Activated CD4-positive, alpha-beta T cell treated with anti-CD3 and anti-CD28 coated beads, Interleukin-2, amount 10 ng/mL, durations not matched to agents 24 days and 14 days (primary cell): ENCODE measurements at places on chromosomes 1 and 21.

- DNase-seq, result no peak
- no peak overlapping the region for H3K27ac ChIP-seq
- H3K36me3 ChIP-seq, result no peaks in the 10 kb centered on the region
- H3K4me1 ChIP-seq, result no peaks in the 10 kb centered on the region
These were observed 25.7 kb upstream of the SPAG17 start for GRCh38 chr1:118210723-118211110.

- no peak within 1 kb of the TSS for H3K4me3 ChIP-seq
- H3K27me3 ChIP-seq, result no peaks in the 10 kb centered on the region
- no peak within 1 kb of the TSS for H3K27ac ChIP-seq
- H3K36me3 ChIP-seq, result no peaks in the 10 kb centered on the region
- DNase-seq, result no peak
- peaks cover 5% of the 10 kb centered on the region for H3K4me1 ChIP-seq
These were observed at the start of gene KLHDC7A for GRCh38 chr1:18480315-18481189. Gene KLHDC7A (plus strand): TSS chr1:18480930. CDS start chr1:18480982, 52 bp downstream.

GRCh38 chr1:119090250-119090649, 50.2 kb downstream of the WARS2 start:
- no peaks in the 10 kb centered on the region for H3K36me3 ChIP-seq
- no peak overlapping the region for H3K4me3 ChIP-seq
- H3K4me1 ChIP-seq, result no peaks in the 10 kb centered on the region
- no peak for DNase-seq

- H3K4me1 ChIP-seq, result peaks cover 2% of the 10 kb centered on the region
- DNase-seq, result no peak
- H3K27me3 ChIP-seq, result no peaks in the 10 kb centered on the region
- H3K27ac ChIP-seq, result no peak overlapping the region
- peaks cover 10% of the 10 kb centered on the region for H3K36me3 ChIP-seq
These were observed 42.5 kb upstream of the NEXN start for GRCh38 chr1:77845951-77846350.

- no peak overlapping the region for H3K4me3 ChIP-seq
- no peak overlapping the region for H3K27ac ChIP-seq
- DNase-seq, result no peak
- no peaks in the 10 kb centered on the region for H3K4me1 ChIP-seq
- H3K27me3 ChIP-seq, result no peaks in the 10 kb centered on the region
- H3K36me3 ChIP-seq, result no peaks in the 10 kb centered on the region
These were observed 26.4 kb upstream of the SYCP1 start for GRCh38 chr1:114828251-114828650.

- no peak overlapping the region for H3K4me3 ChIP-seq
- no peaks in the 10 kb centered on the region for H3K36me3 ChIP-seq
- no peaks in the 10 kb centered on the region for H3K27me3 ChIP-seq
- no peak for DNase-seq
- H3K4me1 ChIP-seq, result no peaks in the 10 kb centered on the region
These were observed 1388.1 kb downstream of the AMY1C start for GRCh38 chr1:105137543-105138457.

GRCh38 chr1:203153051-203153988, 22.3 kb downstream of the MYBPH start:
- no peak overlapping the region for H3K27ac ChIP-seq
- H3K4me1 ChIP-seq, result no peaks in the 10 kb centered on the region
- H3K4me3 ChIP-seq, result no peak overlapping the region
- no peaks in the 10 kb centered on the region for H3K36me3 ChIP-seq
- peaks cover 7% of the 10 kb centered on the region for H3K27me3 ChIP-seq

DNA sequence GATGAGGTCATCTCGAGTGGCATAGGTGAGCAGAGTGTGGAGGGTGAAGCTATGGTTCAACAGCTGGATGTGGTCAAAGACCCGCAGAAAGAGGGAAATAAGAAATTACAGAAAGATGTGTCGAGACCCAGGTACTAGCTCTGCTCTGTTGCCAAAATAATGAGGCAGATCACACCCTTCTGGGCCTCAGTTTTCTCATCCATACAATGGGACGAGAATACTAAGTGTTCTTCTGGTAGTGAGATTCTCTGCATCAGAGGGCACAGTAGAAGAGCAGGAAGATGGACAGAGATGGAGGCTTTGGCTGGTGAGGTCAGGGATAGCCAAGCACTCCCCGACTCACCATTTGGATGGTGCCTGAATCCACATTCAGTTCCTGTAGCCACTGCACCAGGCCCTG, 11.1 kb downstream of the MAP3K6 start:
- H3K4me1 ChIP-seq, result peaks cover 28% of the 10 kb centered on the region
- H3K27me3 ChIP-seq, result no peaks in the 10 kb centered on the region
- no peak overlapping the region for H3K27ac ChIP-seq
- H3K4me3 ChIP-seq, result no peak overlapping the region
- H3K36me3 ChIP-seq, result peaks cover 9% of the 10 kb centered on the region

DNA sequence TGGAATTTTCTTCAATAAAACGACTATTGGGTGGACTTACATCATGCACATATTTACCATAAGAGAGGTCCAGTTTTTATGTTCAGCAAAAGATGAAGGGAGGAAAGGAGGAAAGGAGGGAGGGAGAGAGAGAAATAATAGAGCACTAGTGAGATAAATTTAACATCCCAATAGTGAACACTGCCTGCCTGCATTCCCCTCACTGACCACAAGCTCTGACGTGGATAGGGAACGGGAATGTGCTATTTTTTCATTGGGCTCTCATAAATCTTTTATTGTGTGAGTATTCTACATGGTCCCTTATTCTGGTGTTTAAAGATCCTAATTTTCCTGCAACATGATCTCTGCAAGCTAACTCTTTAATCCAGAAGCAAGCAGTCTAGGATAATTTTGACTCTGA, 82.1 kb downstream of the TTC3 start:
- no peaks in the 10 kb centered on the region for H3K27me3 ChIP-seq
- H3K4me3 ChIP-seq, result no peak overlapping the region
- peaks cover 8% of the 10 kb centered on the region for H3K4me1 ChIP-seq
- H3K27ac ChIP-seq, result no peak overlapping the region

GRCh38 chr1:59543211-59543668, 246.3 kb downstream of the FGGY start:
- H3K27ac ChIP-seq, result no peak overlapping the region
- no peaks in the 10 kb centered on the region for H3K27me3 ChIP-seq
- H3K4me3 ChIP-seq, result no peak overlapping the region
- peaks cover 3% of the 10 kb centered on the region for H3K4me1 ChIP-seq

GRCh38 chr1:211329764-211330201, 3.1 kb downstream of the TRAF5 start:
- peak overlapping the region; percentile 64 for H3K27ac ChIP-seq
- H3K27me3 ChIP-seq, result no peaks in the 10 kb centered on the region
- peak overlapping the region; percentile 91 for H3K4me3 ChIP-seq
- DNase-seq, result peak; percentile 73

- no peaks in the 10 kb centered on the region for H3K27me3 ChIP-seq
- H3K27ac ChIP-seq, result peak overlapping the region; percentile 57
- peaks cover 13% of the 10 kb centered on the region for H3K4me1 ChIP-seq
- DNase-seq, result no peak
- peak overlapping the region; percentile 6 for H3K4me3 ChIP-seq
These were observed 262.1 kb downstream of the AKT3 start for GRCh38 chr1:243587823-243588560.

GRCh38 chr1:38361566-38361965, 315.0 kb upstream of the POU3F1 start:
- peaks cover 9% of the 10 kb centered on the region for H3K27me3 ChIP-seq
- H3K4me3 ChIP-seq, result no peak overlapping the region
- H3K27ac ChIP-seq, result no peak overlapping the region
- H3K4me1 ChIP-seq, result no peaks in the 10 kb centered on the region
- DNase-seq, result no peak

GRCh38 chr1:119582801-119583200, 65.3 kb downstream of the ZNF697 start:
- peaks cover 2% of the 10 kb centered on the region for H3K27me3 ChIP-seq
- no peak overlapping the region for H3K4me3 ChIP-seq
- H3K27ac ChIP-seq, result no peak overlapping the region
- H3K36me3 ChIP-seq, result no peaks in the 10 kb centered on the region

DNA sequence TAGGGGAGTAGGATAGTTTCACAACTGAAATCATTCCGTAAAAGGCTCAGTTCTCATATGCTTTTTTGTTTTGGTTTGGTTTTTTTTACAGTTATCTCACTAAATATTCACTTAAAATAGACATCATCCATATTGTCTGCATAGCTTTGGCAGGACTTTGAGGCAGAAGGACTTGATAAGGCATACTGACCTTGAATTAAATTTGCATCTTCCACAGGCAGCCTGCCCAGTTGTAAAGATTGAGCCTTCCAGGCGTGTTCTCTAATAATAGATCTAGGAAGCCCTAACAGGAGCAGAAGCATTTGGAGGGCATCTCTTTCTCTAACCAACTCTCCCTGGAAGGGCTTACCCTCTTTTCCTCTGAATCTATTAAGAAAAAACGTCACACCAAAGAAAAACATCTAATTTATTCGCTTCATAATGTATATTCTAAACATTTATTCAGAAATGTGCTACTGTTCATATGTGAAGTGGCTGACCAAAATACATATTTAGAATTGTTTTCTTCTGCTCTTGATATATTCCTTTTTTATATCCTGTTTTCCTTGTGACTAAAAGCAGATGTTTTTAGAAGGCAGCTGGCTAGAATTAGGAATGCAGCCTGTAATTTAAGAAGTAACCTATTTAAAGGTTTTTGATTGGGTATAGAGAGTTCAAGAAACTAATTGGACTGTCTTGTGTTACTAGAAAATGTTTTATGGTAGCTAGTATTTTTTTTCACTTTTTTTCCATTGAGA, 20.2 kb downstream of the DESI2 start:
- no peaks in the 10 kb centered on the region for H3K27me3 ChIP-seq
- H3K4me3 ChIP-seq, result no peak overlapping the region
- H3K36me3 ChIP-seq, result peaks cover 29% of the 10 kb centered on the region
- no peak for DNase-seq
- H3K4me1 ChIP-seq, result peaks cover 9% of the 10 kb centered on the region
- no peak overlapping the region for H3K27ac ChIP-seq

GRCh38 chr1:183687546-183688304, 34.6 kb upstream of the APOBEC4 start:
- H3K36me3 ChIP-seq, result no peaks in the 10 kb centered on the region
- DNase-seq, result no peak
- no peak overlapping the region for H3K27ac ChIP-seq
- peaks cover 14% of the 10 kb centered on the region for H3K27me3 ChIP-seq

DNA sequence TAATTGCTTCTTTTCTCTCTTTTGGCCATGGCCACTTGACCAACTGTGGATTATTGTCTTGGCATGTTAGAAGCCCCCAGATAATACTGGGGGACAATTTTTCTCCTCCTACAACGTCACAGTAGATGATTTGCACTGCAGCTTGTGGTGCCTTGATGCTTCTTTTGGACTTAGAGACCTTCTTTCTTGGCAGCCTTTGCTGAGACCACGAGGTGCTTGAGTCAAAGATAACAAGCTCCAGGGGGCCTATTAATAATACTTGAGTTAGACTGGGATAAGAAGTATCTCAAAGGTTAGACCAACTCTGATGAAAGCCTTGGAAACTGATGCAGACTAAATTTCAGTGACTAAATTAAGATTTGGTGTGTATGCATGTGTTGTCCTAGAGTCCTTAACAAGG, 3.2 kb downstream of the PPP1R12B start:
- no peak for DNase-seq
- H3K36me3 ChIP-seq, result no peaks in the 10 kb centered on the region

DNA sequence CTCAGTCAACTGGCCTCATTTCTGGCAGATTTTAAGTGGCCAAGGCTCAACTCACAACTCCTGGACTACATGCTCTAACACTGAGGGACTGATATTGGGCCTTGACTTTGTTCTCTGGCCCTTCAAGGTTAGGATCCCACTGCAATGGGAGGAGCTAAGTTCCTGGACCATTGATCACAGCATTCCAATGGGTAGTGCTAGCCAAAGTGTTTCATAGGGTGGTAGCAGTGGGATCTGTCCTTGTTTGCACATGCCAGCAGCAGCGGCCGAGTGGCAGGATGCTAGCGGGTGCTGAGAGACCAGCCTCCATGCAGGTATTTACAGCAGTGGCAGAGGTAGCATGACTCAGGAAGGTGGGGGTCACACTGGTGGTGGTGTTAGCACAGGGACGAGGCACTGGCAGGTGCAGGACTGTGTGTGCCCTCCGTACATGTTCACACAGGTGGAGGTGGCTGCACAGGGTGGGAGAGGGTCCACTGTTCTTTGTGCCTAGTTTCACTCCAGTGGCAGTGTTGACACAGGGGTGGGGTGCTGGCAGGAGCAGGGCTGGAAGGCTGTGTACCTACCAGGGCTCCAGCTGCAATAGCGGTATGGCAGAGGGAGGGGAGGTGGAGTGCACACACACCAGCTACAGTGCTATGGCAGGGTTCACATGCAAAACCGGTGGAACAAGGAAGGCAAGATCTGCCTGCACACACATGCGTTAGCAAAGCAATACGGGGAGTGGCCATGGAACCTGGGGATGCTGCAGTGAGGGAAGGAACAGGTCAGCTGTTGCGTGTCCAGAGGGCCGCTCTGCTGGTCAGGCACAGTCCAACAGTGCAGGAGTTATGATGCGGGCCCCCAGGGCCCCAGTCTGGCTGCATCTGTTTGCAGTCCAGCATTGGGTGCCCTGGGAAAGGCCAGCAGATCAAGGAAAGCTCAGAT, 51.7 kb downstream of the COL24A1 start:
- H3K4me1 ChIP-seq, result no peaks in the 10 kb centered on the region
- H3K27ac ChIP-seq, result no peak overlapping the region
- H3K4me3 ChIP-seq, result no peak overlapping the region
- no peaks in the 10 kb centered on the region for H3K27me3 ChIP-seq
- DNase-seq, result no peak
- no peaks in the 10 kb centered on the region for H3K36me3 ChIP-seq

DNA sequence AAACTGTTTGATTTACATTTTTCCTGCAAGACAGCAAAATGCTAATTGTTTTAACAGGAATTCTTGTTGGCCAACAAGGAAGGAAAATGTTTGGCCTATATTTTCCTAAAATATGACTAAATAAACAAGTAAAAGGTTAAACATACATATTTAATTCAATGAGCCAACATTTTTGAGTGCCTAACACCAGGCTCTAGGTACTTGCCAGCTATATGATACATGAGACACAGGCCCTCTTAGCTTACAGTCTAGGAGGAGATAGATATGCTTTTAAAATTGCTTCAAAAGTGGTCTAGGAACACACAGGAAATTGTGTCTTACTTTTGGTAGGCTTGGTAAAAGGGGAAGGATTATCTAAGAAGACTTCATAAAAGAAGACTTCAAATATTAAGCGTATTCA, 50.9 kb downstream of the PIGK start:
- H3K27ac ChIP-seq, result no peak overlapping the region
- H3K27me3 ChIP-seq, result no peaks in the 10 kb centered on the region
- H3K4me3 ChIP-seq, result no peak overlapping the region
- H3K4me1 ChIP-seq, result no peaks in the 10 kb centered on the region
- H3K36me3 ChIP-seq, result peaks cover 11% of the 10 kb centered on the region

DNA sequence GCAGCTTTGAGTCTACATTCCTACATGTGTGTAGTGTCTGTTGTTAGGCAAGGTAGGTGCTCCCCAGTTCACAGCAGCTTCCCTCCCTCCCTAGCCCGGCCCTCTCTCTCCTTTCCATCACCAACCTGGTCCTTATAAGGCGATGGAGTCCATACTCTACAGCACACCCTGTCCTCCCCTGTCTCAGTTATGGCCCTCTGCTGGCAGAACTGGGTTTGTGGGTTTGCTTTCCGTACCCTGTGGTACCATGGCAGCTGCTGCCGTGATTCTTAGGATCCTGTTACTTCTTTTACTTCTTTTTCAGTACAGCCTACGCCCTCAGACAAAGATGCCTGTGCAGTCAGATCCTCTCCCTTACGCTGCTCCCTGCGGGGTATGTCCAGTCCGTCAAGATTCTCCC, 31.7 kb downstream of the AK5 start:
- peak; percentile 66 for DNase-seq
- H3K4me3 ChIP-seq, result no peak overlapping the region
- no peaks in the 10 kb centered on the region for H3K27me3 ChIP-seq
- no peak overlapping the region for H3K27ac ChIP-seq
- H3K4me1 ChIP-seq, result peaks cover 7% of the 10 kb centered on the region

- H3K27me3 ChIP-seq, result no peaks in the 10 kb centered on the region
- H3K4me1 ChIP-seq, result peaks cover 62% of the 10 kb centered on the region
- DNase-seq, result no peak
- no peak overlapping the region for H3K4me3 ChIP-seq
These were observed 7.1 kb upstream of the IL12RB2 start for GRCh38 chr1:67300561-67300960.
